ENCODE measurements at places on chromosomes 4 and X.

- DNase-seq: no peak
Measured at GRCh38 chr4:107148904-107149303, 112.8 kb upstream of the DKK2 start.

DNA sequence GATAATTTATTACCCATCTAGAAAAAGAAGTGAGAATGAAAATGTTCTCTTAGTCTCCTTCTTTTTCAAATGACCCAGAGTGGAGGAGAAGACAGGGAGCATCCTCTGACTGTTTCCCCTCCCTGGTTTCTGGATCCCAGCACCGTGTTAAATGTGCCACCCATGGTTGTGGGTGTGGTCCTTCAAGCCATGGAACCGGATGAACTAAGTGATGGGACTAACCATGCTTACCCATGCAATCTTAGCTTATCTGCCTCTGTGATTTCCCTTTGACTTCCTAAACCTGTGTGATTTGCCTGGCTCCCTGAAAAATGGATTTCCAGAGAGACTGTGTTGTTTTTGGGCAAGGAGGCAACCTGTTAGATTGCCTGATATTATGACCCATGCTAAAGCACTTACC, 437.1 kb downstream of the MAGEB5 start:
- DNase-seq: no peak

DNA sequence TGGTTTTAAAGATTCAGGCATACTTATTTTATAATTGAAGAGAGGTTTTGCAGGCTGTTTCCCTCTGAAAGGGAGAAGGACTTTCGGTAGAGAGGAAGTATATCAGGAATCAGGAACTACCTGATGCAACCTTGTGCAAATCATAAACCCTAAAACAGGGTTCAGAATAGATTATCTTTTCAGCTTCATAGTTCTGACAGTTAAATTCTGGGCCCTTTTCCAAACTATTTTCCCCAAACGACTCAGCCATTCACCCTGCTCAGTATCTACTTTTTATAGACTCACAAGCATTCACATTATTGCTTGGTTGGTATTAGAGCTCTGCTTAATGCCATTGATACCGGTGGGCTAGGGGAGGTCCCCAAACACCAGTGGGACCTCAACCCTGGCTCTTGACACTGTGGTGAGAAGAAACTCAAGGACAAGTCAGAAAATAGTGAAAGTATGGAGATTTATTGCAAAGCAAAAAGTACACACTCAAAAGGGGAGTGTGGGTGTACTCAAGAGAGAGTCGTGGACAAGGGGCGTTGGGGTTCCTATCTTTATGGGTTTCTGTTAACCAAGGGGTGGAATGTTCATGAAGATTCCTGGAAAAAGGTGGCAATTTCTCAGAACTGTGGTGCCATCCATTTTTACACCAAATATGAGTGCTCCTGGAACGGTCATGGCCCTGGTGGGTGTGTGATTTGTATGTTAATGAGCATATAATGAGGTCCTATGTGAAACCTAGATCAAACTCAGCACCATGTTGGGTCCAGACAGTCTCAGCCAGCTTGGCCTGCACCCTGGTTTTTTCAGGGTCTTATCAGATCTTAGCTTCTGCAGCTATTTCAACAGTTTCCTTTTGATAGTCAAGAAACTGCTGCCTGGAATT, 238.3 kb downstream of the DCLK2 start:
- DNase-seq: no peak

- no peak for DNase-seq
Measured at GRCh38 chr4:17328141-17328815, 183.6 kb downstream of the QDPR start.

DNA sequence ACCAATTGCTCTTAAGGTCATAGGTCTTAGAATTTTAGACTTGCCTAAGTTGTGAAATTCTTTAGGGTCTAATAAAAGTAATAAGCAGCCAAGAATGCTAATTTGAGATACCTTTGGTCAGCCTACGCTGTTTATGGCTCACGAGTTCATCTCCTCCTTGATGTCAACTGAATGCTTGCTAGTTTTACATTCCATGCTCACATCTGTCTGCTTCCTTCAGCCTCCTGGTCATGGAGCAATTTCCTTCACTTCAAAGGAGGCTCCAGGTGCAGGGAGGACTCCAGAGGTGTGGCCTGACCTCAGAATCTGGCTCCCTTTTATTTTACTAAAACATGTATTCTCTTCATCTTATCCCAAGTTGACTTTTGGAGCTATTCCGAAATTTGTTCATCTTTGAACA, 23.3 kb upstream of the LNX1 start:
- DNase-seq: no peak
